ENCODE measurements at places on chromosomes 6 and 20.

- DNase-seq: no peak
These were observed 699.7 kb downstream of the DHX35 start for GRCh38 chr20:39661833-39662232.

- no peak for DNase-seq
These were observed 305.1 kb upstream of the SASH1 start for GRCh38 chr6:148037496-148037895.

GRCh38 chr6:90397047-90397446, 100.4 kb upstream of the BACH2 start:
- DNase-seq: no peak

DNA sequence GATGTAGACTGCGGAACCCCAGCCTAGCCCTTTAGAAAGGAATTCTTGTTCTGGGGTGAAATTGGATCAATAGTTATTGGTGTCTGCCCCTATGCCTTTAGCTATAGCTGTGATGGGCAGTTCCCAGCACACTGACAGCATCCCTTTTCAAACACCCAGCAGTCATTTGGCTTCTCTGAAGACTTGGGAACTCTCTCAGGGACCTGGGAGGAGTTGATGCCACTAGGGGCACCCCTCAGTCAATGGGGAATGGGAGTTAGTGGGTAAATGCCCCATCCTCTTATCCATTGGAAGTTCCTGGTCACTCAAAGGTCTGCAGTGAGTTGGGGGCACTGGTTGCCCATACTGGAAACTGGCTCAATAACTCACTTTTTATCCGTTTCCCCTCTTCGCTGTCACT, 31.6 kb upstream of the CSNK2A1 start:
- no peak for DNase-seq

GRCh38 chr6:107720717-107721116, 103.4 kb downstream of the SCML4 start:
- DNase-seq: no peak

DNA sequence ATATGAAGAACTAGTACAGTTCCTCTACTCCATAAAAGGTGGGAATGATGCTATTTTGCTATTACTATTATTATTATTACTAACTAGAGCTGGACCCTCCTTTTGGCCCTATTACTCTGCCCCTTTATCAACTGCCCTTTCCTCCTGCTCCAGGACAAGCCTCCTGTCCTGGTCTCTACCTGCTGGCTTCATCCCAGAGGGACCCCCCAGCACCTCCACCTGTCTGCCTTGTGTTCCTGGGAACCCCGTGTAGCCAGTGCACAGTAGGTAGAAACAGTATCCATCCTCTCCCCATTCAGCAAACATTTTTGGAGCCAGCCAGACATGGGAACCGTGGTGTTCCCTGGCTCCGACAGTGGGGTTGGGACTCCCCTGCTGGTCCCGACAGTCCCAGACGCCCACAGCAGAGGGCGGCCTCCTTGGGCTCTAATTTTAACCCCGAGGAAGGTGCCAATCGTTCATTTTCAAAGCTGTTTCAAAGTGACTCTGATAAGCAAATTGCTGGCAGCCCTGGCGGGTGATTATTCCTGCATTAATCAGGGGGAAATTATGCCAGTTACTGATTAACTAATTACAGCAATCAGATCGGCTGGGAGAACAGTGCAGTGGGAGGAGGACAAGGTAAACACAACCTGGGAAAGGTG, 44.2 kb upstream of the MDGA1 start:
- peak; percentile 51 for DNase-seq

DNA sequence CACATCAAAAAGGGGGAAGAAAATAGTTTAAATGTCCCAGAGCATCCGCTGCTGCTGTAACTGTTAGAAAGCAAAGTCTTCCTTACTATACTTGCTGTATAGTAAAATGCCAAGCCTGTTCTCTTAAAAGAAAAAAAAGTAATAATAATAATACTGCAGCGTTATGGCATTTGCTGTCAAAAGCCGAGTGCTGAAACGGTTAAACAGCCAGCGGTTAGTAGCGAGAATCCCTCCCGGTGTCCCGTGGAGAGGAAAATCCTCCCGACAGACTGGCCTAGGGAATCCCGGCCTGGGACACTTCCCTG, 19.5 kb upstream of the NFATC2 start:
- DNase-seq: no peak

DNA sequence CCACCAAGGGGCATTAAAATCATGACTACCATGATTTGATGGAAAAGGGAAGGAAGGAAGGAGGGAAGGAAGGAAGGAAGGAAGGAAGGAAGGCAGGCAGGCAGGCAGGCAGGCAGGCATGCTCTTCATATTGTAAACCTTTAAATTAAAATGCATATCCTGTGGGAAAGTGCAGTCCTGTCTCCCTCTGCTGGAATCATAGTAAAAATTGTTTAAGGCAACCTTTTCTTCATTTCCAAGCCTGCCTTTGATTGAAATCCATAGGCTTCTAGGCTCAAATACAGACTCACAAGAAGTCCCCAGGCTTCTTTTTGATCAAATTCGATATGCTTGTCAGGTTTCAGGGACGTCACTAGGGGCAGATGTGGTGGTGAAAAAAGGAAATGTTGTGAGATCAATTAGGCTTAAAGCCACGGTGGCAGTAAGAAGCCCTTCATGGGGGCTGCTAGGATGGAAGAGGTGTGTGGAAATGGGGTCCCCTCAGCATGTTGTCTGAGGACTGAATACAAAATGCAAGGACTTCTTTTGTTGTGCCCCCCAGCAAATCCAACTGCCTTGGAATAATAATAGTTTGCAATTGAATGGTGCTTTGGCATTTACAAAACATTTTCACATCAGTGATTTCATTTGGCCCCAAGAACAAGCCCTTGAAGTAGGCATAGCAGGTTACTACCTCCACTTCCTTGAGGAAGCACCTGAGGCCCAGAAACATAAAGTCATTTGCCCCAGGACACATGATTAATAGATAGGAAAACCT, 25.6 kb upstream of the GABRR1 start:
- peak; percentile 64 for DNase-seq

DNA sequence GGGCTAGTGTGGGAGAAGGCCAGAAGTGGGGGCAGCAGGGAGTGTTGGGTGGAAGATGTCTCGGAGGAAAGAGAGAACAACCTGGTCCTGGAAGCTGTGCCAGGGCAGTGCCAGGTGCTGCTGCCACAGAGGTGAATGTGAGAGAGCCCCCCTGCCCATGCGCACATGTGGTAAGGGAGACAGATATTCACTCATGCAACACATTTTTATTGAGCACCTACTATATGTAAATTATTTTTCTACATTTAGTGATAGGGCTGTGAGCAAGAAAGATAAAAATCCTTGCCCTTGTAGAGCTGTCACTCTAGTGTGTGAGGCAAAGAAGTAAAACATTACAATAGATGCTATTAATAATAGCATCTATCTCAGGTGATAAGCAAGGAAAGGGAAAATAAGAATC, 471 bp downstream of the CLPSL1 start:
- no peak for DNase-seq

GRCh38 chr20:37053230-37053950, 42.4 kb downstream of the RBL1 start:
- no peak for DNase-seq

GRCh38 chr6:29955783-29956182, 13.5 kb downstream of the HLA-A start:
- no peak for DNase-seq

DNA sequence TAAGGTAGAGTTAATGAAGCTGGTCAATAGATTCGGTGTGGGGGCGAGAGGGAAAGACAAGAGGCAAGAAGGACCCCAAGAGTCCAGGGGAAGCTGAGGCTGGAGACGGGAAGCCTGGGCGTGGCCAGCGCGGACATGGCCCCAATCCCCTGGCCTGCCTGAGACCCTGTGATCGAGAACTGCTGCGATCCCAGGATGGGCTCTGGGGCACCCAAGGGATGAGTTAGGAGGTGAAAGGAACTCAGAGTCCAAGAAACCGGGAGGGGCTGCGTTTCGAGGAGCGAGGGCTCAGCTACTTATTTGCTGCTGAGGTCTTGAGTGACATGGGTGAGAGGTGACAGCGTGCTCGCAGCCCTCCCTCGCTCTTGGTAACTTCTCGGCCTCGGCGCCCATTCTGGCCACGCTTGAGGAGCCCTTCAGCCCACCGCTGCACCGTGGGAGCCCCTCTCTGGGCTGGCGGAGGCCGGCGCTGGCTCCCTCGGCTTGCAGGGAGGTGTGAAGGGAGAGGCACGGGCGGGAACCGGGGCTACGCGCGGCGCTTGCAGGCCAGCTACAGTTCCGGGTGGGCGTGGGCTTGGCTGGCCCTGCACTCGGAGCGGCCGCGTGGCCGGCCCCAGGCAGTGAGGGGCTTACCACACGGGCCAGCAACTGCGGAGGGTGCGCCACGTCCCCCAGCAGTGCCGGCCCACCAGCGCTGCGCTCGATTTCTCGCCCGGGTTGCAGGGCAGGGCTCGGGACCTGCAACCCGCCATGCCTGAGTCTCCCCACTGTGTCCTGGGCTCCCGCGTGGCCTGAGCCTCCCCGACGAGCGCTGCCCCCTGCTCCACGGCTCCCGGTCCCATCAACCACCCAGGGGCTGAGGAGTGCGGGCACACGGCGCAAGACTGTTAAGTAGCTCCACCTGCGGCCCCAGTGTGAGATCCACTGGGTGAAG, 58.2 kb downstream of the IRF4 start:
- DNase-seq: no peak

GRCh38 chr6:106413722-106414121, 53.2 kb downstream of the CRYBG1 start:
- no peak for DNase-seq

DNA sequence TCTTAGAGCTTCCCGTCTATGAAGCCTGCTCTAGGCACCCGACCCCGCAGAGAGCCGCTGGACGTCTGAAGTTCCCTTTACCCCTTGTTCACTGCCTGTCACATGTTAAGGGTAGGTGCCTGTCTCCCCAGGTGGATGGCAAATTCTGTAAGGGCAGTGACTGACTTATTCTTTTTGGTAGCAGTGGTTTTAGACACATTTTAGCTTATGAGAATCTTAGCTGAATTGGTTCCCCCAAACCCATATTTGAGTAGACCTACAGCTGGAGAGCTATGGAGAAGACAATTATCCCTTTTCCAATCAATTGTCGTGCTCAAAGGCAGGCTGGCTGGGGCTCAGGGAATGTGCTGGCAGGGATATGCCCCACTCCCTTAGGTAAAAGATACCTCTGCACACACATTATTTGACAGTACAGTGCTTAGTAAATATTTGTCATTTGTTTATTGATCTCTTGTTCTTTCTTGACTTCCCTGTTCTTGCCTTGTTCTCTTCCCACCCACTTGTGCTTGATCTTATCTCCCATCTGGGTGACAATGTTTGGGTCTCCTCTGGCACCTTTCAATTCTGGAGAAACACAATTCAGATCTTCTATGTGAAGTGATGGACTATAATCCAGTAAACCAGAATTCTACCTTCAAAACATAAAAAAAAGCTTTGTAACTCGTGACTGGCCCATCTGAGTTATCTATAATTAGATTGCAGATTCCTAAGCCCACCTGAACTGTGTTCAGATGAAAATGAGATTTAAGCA, 114.3 kb upstream of the SLC2A12 start:
- no peak for DNase-seq

DNA sequence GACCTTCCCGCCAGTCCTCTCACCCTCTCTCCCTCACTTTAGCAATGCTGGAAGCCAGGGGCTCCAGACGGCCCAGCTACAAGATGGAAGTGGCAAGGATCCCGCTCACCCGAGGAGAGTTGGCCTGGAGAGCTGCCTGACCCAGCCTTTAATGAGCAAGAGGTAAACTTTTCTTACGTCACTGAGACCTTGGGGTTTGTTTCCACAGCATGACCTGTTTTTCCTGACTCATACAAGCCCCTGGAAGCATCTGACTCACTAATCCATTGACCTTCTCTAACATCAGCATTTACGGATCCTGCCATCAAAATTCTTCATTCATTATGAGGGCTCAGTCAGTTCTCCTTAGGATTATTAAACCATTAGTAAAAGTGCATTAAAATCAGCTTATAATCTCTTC, 120.4 kb downstream of the MYLK4 start:
- DNase-seq: no peak

Measured in hematopoietic multipotent progenitor cell treated with erythropoietin and hydrocortisone succinate and interleukin-3 and kit ligand, for 8 days (in vitro differentiated cells).